ENCODE measurements at places on chromosomes 4 and X.

- no peak for DNase-seq
These were observed 620.9 kb upstream of the GALNT7 start for GRCh38 chr4:172547724-172548123.

DNA sequence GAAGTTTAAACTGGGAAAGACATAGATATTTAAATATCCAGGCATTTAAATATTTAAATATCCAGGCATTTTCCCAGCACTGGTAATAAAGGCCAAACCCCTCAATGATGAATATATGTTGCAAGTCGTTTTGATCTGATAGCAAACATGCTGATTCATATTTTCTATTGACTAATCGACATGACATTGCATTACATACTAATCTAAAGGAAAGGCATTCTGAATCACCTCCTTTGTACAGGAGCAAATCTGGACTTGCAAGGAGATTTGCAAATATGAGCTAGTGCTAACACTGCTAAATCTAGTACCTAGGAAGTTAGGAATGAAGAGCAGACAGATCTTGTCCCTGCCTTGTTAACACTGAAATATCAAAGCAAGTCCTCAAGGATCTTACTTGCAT, 207.3 kb downstream of the SLC7A11 start:
- no peak for DNase-seq

DNA sequence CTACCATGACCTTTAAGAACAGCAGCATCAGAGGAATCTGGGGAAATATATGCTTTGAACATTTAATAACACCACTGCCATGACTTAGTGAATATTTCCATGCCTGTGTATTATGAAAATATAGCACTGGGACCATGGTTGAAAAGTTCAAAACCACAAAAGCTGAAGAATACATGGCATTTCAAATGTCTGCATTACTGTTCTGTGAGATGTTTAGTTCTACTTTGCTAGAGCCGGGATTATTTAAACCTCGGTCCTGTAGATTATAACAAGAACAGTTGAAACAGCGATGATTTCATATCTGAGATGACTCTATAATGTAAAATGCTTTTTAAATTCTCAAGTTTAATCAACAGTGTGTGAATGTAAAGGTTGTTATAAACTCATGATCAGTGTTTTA, 126.7 kb upstream of the AGA start:
- no peak for DNase-seq

DNA sequence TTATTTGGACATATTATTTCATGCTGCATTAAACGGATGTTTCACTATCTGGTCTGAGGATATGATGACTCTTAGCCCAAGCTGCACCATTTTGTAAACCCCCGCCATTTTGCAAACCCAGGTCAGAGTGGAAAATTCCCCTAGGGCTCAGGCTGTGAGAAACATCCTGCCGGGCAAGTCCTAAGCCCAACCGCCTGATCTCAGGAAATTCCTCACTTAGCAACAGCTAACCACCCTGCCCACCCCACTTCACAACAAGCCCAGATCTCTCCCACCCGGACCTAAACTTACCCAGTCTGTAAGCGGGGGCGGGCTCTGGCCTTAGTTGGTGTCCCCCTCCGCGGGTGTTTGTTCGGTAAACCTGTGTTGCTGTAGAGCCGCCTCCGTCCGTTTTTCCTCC, 2747.1 kb downstream of the PCDH7 start:
- DNase-seq, result no peak

DNA sequence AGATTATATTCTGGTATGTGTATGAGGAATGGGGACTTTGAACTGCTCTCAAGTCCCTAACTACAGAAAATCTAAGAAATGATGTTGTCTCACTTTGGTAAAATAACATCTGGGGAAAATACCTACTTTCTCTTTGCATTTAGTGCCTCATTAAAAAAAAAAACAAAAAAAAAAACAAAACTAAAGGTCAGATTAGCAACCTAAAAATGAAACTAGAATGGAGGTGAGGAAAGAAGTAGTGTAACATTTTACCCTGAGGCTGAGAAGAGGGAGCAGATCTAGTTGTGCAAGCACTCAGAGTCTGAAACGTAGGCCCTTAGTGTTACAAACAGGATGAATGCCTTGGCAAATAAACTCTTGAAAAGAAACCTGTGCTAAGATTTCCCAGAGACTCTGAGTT, 56.0 kb downstream of the VGLL1 start:
- DNase-seq, result no peak
